ENCODE measurements at places on chromosomes 11 and 22.

GRCh38 chr11:1404461-1405185 lies 14.9 kb downstream of the BRSK2 start:
- DNase-seq = no peak

- no peak for DNase-seq
Measured at GRCh38 chr11:123700772-123701171, 40.7 kb downstream of the ZNF202 start.

DNA sequence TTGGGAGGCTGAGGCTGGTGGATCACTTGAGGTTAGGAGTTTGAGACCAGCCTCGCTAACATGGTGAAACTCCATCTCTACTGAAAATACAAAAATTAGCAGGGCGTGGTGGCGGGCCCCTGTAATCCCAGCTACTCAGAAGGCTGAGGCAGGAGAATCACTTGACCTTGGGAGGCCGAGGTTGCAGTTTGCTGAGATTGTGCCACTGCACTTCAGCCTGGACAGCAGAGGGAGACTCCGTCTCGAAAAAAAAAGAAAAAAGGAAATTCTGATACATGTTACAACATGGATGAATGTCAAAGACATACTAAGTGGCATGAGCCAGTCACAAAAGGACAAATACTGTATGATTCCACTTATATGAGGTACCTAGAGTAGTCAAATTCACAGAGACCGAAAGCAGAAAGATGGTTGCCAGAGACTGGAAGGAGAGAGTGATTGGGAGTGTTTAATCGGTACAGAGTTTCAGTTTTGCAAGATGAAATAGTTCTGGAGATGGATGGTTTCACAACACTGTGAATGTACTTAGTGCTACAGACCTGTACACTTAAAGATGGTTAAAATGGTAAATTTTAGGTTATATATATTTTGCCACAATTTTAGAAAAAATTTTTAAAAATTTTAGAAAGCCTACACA lies 92.3 kb downstream of the BLID start:
- no peak for DNase-seq

GRCh38 chr22:45450921-45451651 lies 37.6 kb downstream of the RIBC2 start:
- no peak for DNase-seq

GRCh38 chr22:22235558-22235957 lies 9.0 kb upstream of the VPREB1 start:
- peak; percentile 65 for DNase-seq

GRCh38 chr11:43419460-43419859 lies 60.7 kb downstream of the TTC17 start:
- DNase-seq = peak; percentile 36

DNA sequence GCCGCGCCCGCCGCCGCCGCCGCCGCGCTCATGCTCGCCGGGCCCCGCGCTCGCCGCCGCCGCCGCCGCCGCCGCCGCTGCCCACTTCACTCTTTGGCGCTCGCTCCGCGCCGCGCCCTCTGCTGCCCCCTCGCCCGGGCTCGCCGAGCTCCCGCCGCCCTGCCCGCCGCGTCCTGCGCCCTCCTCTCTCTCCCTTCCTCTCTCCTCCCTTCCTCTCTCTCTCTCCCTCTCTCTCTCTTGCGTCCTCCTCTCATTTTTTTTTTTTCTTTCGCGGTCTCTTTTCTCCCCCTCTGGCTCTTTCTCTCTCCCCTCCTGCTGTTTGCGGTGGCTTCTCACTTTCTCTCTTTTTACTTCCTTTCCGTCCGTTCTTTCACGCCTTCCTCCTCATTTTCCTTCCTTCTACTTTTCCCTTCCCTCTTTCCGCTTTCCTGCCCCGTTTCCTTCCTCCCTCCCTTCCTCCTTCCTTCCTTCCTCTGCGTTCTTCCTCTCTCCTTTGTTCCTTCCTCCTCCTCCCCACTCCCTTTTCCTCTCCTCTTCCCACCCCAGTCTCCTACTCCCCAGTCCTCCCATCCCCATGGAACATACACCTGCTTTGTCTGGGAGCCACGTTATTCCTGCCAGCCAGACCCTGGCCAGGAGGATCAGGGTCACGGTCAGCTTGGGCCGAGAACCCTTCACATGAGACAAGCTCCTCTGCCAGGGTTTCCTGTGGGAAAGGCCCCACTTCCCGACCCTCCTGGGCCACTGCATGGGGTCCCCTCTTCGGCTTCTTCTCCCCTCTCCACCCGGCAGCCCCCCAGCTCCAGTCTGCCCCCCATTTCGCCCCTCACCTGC lies 19.3 kb upstream of the SHISAL1 start:
- DNase-seq = peak; percentile 14

DNA sequence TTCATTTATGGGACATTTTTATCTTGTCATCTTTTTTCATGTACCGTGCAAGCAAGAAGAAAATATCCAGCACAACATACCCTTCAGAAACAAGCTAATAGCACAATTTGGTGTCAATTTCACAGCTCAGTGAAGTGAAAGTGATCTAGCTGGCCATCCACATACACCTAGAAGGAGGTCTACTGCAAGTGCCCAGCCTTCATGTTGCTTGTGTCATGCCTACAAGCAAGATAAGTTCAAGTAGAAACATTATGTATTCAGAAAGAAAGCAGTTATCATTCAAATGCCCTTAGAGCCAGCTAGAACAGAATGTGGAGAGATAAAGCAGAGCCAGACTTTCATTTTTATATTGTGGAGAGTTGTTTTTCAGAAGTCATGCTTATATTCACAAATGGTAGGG lies 325.7 kb upstream of the PITPNB start:
- DNase-seq = no peak
